ENCODE measurements at places on chromosomes 5 and 9. TPM values are rescaled to one million over a fixed set of nuclear protein-coding genes. Genes with fewer than 3 reads are reported as not detected.

- DNase-seq = peak; percentile 26
Observed at GRCh38 chr9:15873573-15874177, 320.8 kb downstream of the CCDC171 start.

DNA sequence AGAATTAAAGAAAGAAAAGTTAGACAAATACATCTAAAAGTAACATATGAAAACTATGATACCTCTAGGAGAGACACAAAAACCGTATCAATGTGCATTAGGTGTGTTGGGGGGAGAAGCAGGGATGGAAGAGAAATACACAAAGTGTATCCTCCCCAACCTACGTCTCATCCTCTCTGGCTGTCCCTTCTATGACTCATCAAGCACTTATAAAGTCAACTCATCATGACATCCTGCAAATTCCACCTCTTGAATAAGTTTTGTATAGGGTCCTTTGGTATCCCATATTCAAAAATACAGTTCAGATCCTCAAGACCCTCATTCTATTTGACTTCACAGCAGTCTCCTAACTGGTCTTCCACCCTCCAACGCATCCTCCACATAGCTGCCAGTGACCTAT, 917.6 kb upstream of the DMAC1 start:
- no peak for DNase-seq

- DNase-seq = no peak
Observed at GRCh38 chr5:148855249-148856008, 29.0 kb downstream of the ADRB2 start.

DNA sequence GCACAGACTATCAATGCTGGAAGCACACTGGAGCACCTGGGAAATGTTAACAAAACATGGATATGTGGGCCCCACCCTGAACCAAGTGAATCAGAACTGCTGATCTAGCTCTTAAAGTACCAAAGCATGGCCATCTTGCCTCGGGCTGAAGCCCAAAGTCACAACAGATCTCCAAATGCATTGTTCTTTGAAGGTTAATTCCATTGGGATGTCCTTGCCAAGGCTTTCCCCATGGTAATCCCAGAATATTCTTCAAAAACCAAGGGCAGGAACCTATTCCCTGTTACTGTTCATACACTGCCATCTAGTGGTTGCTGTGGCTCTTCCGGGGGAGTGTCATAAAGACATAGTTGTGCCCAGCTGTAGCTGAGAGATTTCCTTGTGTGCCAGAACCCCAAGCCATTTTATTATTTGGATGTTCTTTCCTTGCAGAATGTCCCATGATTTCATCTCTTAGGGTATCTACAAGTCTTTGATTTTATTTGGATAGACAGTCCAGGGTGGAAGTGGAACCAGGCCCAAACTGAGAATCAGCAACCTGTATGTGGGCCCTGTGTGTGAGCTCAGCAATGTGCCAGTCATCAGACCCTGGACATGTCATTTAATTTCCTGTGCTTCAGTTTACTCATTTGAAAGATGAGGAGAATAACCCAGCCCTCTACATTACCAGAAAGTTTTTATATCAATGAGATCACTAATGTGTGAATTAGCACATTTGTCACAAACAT, 290.0 kb downstream of the ACTL7B start:
- peak; percentile 52 for DNase-seq

SLC45A2 gene
- not detected for total RNA-seq

SARDH gene
- 0.07 TPM for total RNA-seq

All from epithelial cell of proximal tubule (primary cell).